ENCODE measurements at places on chromosomes 6 and 20.

GRCh38 chr6:134309227-134309626, 8.7 kb downstream of the SGK1 start:
- no peak overlapping the region for H3K27ac ChIP-seq
- no peaks in the 10 kb centered on the region for H3K27me3 ChIP-seq
- H3K4me3 ChIP-seq, result no peak overlapping the region
- no peaks in the 10 kb centered on the region for H3K36me3 ChIP-seq
- no peaks in the 10 kb centered on the region for H3K4me1 ChIP-seq
- DNase-seq, result no peak

- peaks cover 10% of the 10 kb centered on the region for H3K36me3 ChIP-seq
- H3K27me3 ChIP-seq, result no peaks in the 10 kb centered on the region
- peak; percentile 15 for DNase-seq
- no peaks in the 10 kb centered on the region for H3K4me1 ChIP-seq
- H3K4me3 ChIP-seq, result no peak overlapping the region
These were observed 28.4 kb upstream of the SDHAF4 start for GRCh38 chr6:70538376-70538775.

GRCh38 chr20:5491455-5491854, 174.7 kb upstream of the PROKR2 start:
- H3K4me1 ChIP-seq, result no peaks in the 10 kb centered on the region
- H3K27ac ChIP-seq, result no peak overlapping the region
- DNase-seq, result no peak

GRCh38 chr6:133004304-133004884, 190.0 kb downstream of the RPS12 start:
- H3K36me3 ChIP-seq, result no peaks in the 10 kb centered on the region
- no peak for DNase-seq
- H3K27ac ChIP-seq, result no peak overlapping the region
- no peaks in the 10 kb centered on the region for H3K4me1 ChIP-seq
- H3K4me3 ChIP-seq, result no peak overlapping the region

DNA sequence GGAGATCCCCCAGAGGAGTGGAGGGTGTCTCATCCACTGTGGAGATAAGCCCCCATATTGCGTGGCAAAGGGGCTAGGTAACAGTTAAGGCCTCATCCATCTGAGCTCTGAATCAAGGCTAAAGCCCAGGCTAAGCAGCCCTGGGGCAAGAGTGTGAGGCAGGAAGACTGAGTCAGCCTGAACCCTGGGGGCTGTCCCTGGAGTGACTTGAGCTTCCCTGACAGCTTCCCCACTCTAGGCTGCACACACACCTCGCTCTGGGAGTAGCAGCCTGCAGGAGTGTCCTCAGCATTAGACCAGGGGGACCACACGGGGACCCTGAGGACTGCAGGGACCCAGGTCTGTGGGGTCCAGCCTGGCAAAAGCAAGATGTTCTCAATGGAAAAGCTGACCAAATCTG, 27.9 kb downstream of the UBD start:
- no peaks in the 10 kb centered on the region for H3K4me1 ChIP-seq
- H3K27ac ChIP-seq, result no peak overlapping the region

GRCh38 chr6:36243562-36244212, 26.2 kb upstream of the PNPLA1 start:
- peaks cover 3% of the 10 kb centered on the region for H3K27me3 ChIP-seq
- no peak overlapping the region for H3K27ac ChIP-seq
- H3K36me3 ChIP-seq, result no peaks in the 10 kb centered on the region
- H3K4me1 ChIP-seq, result peaks cover 14% of the 10 kb centered on the region
- DNase-seq, result no peak
- no peak overlapping the region for H3K4me3 ChIP-seq

- no peak overlapping the region for H3K4me3 ChIP-seq
- no peaks in the 10 kb centered on the region for H3K36me3 ChIP-seq
- H3K4me1 ChIP-seq, result no peaks in the 10 kb centered on the region
- no peaks in the 10 kb centered on the region for H3K27me3 ChIP-seq
- H3K27ac ChIP-seq, result no peak overlapping the region
These were observed 78.3 kb downstream of the ME1 start for GRCh38 chr6:83352424-83353061.

GRCh38 chr6:41226752-41227151, 1.4 kb upstream of the TREML4 start:
- H3K4me3 ChIP-seq, result no peak overlapping the region
- no peak for DNase-seq
- peaks cover 10% of the 10 kb centered on the region for H3K27me3 ChIP-seq
- H3K27ac ChIP-seq, result no peak overlapping the region

Data from muscle of leg (tissue), 16 donors.